ENCODE measurements at places on chromosomes 13 and 19. TPM values are rescaled to one million over a fixed set of nuclear protein-coding genes. Genes with fewer than 3 reads are reported as not detected.

DNA sequence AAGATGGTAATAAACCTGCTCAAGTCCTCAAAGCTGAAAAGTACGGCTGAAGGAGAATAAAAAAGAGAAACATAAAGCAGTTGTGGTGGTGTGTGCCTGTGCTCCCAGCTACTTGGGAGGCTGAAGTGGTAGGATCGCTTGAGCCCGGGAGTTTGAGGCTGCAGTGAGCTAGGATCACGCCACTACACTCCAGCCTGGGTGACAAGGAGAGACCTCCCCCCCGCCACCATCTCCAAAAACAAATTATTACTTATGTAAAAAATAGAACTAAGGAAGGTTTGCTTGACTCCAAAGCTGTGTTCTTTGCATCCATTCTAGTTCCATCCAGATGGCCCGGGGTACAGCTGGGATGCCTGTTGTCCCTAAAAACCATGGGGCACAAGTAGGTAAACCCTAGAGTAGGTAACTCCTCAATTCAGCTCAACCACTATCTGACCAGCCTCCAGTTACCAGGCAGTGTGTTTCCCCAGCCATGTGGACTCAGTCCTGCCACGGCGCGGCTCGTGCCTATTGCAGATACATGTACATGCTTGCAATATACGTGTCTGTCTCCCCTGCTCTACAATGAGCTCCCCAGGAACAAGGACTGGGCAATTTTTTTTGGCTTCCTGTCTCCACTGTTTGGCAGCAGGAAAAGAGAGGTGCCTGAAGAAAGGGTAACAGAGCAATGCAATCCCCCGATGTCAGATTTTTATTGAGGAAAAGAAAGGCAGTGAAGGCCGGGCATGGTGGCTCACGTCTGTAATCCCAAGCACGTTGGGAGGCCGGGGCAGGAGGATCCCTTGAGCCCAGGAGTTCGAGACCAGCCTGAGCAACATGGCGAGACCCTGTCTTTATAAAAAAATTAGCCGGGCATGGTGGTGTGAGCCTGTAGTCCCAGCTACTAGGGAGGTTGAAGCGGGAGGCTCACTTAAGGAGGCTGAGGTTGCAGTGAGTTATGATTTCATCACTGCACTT lies 101.3 kb downstream of the GNG7 start:
- no peak for DNase-seq

The PRTN3 gene
- total RNA-seq = not detected

GRCh38 chr13:113665597-113666328 lies 1.3 kb upstream of the GRK1 start:
- no peak for DNase-seq

- DNase-seq = no peak
Observed at GRCh38 chr13:44155422-44156293, 218.0 kb upstream of the SERP2 start.

- no peak for DNase-seq
Observed at GRCh38 chr19:28217022-28217421, 995.9 kb downstream of the UQCRFS1 start.

DNA sequence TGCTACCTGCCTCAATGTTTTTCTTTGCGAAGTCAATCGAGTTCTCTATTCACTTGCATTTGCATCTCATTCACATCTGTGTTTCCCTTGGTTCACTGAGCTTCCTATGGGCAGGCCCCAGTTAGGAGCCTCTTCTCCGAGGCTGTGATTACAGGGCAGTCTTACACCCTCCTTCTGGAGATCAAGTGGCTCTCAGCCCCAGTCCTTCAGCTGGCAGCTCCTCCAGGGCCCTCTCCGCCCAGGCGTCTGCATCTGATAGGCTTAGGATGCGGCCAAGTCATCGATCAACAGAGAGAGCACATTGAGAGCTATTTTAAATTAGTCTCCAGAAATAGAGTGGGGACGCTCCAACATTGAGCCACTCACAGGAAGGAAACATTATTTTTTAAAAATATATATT lies 44.2 kb downstream of the MBNL2 start:
- no peak for DNase-seq

GRCh38 chr13:46274094-46274698 lies 62.5 kb downstream of the LRRC63 start:
- no peak for DNase-seq

DNA sequence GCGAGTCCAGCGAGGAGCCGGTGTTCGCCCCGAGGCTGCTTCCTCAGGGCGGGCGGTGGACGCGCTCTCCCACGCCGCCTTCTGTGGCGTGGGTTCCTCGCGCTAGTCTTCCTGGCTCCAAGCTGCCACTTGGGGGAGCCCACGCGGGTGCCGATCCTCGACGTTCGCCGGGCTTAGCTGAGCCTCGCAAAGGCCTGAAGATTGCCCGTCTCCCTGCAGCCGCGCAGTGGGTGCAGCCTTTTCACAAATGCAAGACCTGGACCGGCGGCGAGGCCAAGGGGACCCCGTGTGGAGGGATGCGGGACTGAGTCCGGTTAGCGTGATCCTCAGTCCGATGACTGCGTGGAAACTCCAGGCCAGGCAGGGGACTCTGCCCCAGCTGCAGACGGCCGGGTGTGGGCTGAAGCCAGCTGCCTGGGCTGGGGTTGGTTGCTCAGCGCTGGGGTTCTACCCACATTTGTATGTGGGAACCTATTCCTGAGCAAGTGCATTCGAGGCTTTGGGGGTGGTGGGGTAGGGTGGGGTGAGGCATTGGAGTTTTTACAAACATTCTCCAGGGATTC lies 16.6 kb upstream of the LRP3 start:
- peak; percentile 66 for DNase-seq

- DNase-seq = no peak
Observed at GRCh38 chr19:4993683-4994082, 24.8 kb downstream of the KDM4B start.

The OSCAR gene
- total RNA-seq = not detected

DNA sequence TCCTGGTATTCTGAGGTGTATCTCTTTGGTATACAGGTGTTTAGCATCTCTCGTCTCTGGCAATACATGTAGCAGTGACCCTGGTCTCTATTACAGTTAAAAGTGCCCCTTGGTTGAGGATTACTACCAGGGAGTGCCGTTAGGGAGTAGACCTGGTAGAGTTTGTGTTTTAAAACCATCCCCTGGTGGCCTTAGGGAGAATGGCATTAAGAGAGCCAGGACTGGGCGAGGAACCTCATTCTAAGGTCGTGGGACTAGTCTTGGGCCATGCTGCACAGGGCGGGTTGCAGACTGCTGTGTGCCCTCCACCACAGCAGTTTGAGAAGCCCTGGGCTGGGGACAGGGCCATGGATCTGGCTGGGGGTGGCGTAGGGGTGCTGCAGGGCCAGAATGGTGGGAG lies 35.0 kb downstream of the B3GLCT start:
- peak; percentile 37 for DNase-seq

The ERICH6B gene
- total RNA-seq = not detected

The ZNF285 gene
- 2.6 TPM for total RNA-seq

The RAB20 gene
- 26.7 TPM for total RNA-seq

The ZNF573 gene
- total RNA-seq = 0.92 TPM

DNA sequence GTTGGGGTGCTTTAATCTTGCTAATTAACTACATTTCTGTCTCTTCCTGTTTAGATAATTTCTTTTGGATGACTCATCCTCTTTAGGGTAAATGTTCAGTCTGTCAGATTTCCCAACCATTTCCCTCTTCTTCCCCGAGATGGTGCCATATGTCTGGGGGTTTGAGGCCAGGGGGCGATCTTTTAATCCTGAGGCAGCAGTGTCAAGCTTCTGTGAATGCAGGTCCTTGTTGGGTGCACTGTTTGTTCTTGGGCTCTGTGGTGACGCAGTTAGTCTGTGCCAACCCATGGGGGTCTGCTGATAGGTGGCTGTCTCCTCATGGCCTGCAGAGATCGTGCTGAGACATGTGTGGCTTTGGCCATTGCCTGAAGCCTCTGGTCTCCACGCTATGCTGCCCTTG lies 420.4 kb downstream of the NDFIP2 start:
- DNase-seq = peak; percentile 11

DNA sequence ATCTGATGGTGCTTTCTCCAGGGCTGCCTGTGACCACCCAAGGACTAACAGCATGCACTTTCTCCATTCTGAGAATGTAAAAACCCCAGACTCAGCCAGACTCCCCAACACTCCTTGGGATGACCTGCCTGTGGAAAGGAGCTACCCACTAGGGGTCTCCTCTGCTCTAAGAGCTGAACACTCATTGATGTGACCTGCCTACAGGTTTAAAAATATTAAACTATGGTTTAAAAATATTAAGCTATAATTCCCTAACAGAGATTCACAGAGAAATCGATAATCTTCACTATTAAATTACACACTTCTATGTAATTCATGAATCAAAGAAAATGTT lies 696.2 kb upstream of the SLITRK5 start:
- DNase-seq = no peak

GRCh38 chr13:90717451-90717936 lies 630.0 kb upstream of the MIR17HG start:
- DNase-seq = peak; percentile 1

The C1QTNF9 gene
- total RNA-seq = not detected

GRCh38 chr13:31046711-31047279 lies 114.3 kb downstream of the TEX26 start:
- DNase-seq = peak; percentile 98

GRCh38 chr13:106296723-106297122 lies 238.7 kb downstream of the EFNB2 start:
- no peak for DNase-seq

DNA sequence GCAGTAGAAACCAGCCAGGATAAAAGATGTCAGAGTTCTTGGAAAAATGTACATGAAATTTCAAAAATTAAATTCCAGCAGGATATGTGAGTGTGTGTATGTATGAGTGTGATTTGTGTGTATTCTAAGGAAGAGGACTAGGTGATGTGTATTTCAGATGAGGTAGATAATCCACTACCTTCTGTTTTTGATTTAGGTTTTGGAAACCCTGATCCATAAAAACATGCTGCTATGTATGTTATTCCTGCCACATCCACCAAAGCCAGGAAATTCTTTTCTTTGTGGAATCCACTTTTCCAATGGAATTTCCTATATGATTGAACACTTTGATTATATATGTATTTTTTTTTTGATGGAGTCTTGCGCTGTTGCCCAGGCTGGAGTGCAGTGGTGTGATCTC lies 276.9 kb downstream of the UQCRFS1 start:
- no peak for DNase-seq

The NDUFA13 gene
- 157 TPM for total RNA-seq

The KLK3 gene
- total RNA-seq = not detected

DNA sequence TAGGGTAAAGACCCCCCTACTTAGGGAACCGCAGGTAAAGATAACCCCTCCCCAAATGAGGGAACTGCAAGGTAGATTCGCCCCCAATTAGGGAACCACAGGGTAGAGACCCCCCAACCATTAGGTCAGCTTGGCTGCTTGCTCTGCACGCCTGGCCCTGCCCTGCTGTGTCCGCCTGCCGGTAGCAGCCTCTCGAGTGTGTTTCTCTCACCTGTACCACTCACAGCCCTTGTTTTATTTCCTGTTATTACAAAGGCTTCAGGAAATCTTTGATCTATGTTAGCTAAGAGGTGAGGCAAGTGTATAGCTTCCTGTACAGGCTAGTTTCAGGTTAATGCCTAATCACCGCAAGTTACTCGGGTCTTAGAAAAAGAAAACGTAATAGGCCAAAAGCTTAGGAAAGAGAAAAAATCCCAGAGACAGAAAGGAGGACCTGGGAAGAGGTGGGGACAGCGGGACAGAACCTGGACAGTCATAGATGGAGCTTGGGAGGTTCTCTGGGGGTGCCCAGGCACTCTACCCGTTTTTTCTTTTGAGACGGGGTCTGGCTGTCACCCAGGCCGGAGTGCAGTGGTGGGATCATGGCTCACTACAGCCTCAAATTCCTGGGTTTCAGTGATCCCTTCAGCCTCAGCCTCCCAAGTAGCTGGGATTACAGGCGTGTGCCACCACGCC lies 23.1 kb upstream of the EIF3G start:
- DNase-seq = no peak

The ZNF534 gene
- not detected for total RNA-seq

DNA sequence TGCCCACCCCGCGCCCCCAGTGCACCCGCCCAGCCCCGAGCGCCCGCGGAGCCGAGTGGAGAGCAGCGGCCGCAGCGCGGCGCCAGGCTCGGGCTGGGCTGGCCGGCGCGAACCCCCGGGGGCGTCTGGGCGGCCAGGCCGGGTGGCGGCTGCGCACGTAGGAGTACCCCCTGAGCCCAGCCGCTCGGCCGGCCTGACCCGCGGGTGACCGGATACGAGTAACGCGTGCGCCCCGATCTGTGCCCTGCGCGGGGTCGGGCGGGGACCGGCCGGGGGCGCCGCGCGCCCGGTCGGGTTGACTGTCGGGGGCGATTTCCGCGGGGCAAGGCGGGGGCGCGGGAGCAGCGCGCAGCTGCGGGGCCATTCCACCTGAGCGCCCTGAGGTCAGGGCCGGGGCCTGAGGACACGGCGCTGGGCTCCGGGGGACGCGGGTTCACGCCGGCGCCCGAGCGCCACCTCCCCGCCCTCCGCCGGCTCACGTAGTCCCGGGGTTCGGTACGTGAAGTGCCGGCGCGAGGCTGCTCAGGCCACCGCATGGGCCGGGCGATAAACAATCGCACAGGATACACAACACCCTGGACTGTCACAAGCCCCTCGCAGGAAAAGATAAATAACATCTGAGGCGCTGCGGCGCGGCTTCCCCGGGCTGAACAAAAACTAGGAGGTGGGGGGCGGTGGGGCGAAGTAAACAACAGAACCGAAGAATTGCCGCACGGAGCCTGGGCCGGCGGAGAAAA lies 37.6 kb upstream of the FLT1 start:
- no peak for DNase-seq

The CGB7 gene
- not detected for total RNA-seq

GRCh38 chr19:3983936-3984583 lies 1.2 kb downstream of the EEF2 start:
- no peak for DNase-seq

DNA sequence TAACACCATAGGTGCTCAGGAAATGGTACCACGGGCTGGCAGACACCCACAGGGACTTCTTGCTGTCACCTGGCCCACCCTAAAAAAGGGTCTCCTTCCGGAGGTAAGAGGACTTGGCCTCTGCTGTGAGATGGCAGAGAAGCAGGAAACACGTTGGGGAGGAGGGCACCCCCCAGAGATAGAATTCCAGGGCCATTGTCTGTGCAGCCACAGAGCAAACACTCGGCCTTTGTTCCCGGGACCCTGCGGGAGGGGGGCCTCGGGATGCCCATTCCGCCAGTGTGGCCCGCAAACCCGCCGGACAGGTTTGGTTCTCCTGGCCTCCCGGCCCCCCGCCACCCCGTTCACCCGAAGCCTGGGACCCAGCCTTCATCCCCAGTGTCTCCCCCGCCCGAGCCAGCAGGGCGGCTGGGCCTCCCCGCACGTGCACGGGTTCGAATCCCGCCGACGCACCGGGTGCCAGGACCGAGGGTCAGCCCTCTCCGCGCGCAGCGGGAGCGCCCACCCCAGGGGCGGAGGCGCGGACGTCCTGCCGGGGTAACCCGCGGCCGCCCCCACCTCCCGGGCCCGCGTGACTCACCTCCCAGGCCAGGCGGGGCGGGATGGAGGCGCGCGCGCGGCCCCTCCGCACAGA lies 714 bp downstream of the PLPP2 start:
- DNase-seq = peak; percentile 13

The TUBA3C gene
- 0.72 TPM for total RNA-seq
